ENCODE measurements at places on chromosomes 12 and 14.

DNA sequence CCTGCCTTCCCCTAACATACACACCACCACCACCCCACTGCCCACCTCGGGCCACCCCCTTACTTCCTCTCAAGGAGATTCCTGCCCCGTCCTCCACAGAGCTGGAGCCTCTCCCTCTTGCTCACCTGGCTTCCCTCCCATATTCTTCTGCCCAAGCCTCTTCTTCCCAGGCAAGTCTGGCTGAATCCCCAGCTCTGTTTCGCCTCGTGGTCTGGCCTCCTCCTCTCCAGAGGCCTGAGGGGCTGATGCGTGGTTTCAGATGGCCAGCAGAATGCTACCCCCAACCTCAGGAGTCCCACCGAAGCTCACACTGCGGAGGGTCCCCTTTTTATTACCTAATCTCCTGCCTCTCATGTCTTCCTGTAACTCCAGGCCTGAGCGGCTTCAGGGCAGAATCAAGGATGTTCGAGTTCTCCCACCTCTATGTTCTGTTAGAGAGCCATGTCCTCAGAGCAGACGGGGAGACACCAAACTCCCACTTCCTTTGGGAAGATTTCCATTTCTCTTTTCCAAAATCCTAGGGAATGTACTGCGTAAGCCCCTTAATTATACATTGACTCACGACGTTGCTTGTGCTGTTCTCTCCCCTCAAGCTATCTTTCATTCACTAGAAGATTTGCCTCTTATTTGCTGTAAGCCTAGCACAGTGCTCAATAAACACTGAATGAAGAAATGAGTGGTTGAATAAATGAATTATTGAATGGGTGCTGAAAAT is 33.9 kb upstream of the LTBP2 start:
- no peak for DNase-seq

DNA sequence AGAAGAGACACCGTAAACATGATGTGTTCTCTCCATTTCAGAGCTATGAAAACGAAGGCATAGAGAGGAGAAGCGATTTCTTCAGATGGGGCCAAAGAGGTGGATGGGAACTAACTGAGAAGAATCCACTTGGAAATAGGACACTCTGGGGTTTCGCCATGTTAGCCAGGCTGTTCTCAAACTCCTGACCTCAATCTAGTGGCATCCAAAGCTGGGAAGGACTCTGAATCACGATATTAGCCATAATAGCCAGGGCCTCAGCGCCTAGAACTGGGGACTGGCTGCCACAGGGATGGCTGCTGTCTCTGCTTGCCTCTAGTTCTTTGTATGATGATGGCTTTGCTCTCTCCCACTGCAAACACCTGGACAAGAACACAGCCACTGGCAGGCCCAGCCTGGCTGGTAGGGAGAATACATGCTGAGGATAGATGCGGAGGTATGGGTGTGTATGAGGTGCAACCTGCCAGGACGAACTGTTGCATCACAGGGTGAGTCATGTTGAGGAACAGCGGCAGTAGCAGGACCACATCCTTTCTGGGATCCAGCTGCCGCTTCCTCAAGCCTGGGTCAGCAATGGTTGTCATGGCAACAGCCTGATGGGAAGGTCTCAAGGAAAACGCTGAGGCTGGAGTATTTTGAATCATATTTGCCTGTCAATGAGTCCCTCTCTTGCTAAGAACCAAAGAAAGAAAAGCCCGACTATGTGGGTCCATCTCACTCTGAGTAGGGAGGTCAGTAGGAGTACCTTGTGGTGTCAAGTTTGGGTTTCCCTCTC is 31.1 kb downstream of the CCDC177 start:
- DNase-seq, result no peak

DNA sequence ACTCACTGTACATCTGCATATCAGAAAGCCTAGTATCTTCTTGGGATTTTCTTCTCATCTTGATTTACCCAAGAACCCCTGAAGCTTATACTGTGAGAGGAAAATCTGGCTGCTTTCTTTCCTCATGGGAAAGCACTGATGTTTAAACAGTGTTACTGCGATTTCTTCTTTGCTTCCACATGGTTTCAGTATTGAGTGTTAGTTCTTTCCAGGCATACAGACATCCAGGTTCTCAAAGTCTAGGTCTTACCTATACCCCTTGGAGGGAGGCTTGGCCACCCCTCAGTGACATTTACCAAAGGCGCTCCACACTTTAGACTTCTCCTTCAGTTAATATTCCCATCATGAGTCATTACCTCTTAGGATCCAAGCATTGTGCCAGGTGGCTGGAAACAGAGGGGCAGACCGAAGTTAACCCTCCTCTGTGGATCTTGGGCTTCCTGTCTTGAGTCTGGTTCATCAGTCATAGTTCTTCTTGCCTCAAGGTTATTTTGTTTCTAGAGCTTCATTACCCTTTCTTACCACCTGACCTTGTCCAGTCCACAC is 79.1 kb downstream of the TMEM117 start:
- DNase-seq, result no peak

GRCh38 chr14:100586403-100587085 is 673 bp downstream of the BEGAIN start:
- no peak for DNase-seq

DNA sequence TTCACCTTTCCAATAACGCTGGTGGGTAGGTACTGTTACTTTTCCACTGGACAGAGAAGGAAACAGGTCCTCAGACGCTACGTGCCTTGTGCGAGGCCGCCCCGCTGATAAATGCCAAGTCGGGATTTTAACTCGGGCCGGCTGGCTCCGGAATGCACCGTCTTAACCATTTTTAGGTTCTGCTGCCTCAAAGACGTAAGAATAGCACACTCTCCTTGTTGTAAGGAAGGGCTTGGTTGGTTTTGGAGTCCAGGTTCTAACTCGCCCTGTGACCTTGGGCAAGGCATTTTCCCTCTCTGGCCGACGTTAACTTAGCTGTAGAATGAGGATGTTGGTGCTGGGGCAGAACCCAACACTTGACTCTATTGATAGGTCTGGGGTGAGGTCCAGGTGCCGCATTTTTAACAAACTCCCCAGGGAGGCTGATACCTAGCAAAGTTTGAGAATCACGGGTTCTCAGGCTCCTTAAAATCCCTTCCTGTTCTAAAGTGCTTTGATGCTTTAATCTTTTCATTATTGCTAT is 814 bp downstream of the ANKRD13A start:
- no peak for DNase-seq

DNA sequence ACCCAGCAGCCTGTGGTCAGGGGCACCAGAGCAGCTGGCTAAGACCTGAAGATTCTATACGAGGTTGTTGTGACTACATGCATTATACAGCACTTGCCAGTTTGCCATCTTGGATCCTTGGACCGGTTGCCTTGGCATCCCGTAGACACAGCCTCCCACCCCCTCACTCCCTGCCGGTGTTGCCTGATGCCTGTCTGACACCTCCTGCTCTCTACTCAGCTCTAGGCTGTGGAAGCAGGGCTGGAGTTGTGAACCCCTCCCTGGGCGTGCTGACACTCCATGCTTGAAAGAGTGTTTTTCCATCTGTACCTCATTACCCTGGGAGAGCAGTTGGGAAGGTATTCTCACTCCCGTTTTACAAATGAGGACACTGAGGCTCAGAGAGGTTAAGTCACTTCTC is 2.5 kb downstream of the CHGA start:
- DNase-seq, result no peak

DNA sequence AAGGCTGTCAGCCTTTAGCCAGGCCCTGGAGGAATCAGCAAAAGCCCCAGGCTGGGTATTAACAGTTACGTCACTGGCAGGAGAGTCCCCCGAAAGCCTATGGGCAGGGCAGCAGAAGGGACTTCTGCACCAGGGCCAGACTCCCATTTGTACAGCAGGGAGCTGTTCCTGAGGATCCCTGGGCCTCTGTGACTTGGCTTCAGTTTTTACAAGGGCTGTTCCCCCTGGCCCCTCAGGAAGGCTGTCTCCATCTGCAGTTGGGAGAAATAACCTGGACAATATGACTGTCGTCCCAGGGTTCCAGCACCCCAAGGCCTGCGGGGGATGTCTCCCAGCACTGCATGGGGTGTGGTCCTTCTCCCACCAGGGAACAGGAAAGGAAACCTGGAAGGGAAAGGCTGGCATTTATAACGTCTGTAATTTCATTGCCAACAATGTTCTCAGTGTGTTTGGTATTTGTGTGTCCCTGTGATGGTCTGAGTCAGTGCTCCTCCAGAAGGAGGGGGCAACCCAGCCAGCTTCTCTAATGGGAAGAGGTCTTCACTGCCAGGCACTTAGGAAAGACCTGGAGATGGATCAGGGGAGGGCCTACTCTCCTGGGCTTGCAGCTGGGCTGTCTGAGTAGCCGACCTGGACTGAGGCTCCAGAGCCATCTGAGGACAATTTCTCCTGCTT is 42.4 kb downstream of the ERH start:
- DNase-seq, result no peak

DNA sequence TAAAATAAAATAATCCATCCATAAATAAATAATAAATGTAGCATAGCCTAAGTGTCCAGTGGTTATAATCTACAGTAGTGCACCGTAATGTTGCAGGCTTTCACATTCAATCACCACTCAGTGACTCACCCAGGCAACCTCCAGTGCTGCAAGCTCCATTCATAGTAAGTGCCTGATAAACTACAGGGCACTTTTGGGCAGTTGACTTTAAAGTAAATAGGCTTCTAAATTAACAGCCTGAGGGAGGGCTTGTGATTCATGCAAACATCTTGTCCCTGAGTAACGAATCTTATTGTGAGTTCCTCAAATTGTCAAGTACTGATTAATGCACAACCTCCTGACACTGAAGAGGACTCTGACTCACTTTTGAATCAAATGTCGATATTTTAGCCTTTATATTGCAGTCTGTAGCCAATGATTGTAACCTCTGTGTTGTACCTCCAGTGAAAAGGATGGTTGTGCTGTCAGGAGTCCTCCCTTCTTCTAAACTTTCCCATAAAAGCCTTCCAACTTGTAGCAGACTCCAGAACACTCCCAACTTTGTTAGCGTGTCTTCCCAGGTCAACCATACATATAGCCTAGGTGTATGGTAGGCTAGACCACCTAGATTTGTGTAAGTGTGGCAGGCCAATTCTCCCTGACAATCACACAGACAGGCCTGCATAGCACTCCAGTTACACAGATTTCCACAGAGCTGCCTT is 55.0 kb upstream of the BICD1 start:
- no peak for DNase-seq

DNA sequence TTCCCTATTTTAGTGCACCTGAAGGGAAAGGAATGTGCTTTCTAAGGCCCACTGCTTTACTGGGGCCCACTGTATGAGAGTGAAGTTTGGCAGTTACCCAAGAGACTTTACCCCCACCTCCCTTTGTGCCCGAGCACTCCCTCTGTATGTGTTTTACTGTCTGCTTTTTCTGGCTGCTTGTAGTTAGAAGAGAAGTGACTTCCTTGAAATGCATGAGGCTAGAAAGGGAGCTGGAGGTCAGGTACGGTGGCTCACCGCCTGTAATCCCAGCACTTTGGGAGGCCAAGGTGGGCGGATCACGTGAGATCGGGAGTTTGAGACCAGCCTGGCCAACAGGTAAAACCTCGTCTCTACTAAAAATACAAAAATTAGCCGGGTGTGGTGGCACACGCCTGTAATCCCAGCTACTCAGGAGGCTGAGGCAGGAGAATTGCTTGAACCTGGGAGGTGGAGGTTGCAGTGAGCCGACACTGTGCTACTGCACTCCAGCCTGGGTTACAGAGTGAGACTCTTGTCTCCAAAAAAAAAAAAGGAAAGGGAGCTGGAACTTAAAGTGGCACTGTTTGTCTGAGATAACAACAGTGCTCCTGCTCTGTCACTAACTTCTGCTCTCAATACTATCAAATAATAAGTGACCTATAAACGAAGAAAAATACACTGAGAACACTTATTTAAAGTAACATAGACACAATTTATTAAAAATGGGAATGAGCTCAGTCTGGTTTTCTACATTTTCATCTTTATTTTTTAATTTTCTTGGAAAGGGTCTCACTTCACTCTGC is 5.8 kb downstream of the TRIP11 start:
- no peak for DNase-seq

DNA sequence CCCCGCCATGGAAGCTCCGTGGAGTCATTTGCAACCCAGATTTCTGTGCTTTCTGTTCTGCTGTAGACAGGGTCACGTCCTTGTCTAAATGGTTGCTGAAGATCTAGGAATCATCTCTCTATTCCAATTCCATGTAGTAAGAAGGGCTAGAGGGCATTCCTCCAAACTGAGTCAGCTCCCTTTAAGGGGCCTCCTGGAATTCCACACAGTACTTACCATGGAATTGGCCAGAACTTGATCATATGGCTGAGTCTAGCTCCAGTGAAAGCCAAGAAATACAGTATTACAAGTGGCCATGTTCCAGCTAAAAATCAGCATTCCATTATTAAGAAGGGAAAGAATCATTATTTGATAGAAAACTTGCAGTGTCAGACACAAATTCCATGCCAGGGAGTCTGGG is 171.9 kb downstream of the PRKCH start:
- no peak for DNase-seq

- DNase-seq, result no peak
Measured at GRCh38 chr12:47303995-47304560, 224.3 kb upstream of the AMIGO2 start.

GRCh38 chr12:131218026-131218922 is 264.6 kb downstream of the ADGRD1 start:
- DNase-seq, result no peak

DNA sequence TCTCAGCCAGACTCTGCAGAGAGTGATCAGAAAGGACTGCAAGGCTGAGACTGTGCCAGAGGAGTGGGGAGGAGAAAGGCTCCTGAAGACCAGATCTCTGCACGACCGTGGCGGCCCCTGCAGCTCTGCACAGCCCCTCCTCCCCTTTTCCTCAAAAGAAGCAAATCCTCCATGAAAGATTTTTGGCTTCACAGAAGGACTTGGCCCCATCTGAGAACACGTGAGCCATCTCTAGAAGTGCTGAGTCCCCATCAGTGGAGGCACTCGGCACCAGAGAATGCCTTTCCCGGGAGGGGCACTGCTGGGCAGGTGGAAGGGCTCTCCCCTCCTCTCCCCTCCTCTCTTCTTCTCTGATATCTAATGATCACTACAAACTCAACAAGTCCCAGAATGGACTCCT is 6.8 kb downstream of the FIGNL2 start:
- no peak for DNase-seq

DNA sequence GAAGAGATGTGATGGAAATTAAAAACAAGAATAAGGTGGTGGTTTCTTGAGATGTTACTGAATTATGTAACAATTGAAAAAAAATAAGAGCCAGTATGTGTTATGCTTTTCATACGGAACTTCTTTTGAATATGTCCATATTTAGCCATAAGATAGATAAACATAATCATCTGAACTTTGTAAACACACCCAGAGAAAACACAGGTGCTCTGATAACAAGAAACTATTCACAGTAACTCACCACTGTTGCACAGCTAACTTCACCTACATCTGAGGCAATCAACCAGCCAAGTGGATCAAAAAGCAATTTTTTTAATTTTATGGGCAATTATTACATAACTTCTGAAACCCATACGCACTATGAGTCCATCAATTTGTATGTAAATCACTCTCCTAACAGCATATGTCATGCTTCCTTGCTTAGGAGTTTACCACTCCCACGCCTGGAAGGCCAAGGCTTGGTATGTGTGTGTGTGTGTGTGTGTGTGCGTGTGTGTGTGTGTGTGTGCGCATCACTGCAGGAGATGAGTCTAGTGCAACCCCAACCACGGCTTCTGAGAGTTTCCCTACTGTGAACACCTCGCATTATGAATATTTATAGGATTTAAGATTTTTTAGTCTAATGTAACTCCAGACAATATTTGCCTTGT is 443.4 kb downstream of the BCAT1 start:
- DNase-seq, result no peak

GRCh38 chr12:27119797-27120196 is 37.4 kb upstream of the C12orf71 start:
- no peak for DNase-seq

- no peak for DNase-seq
Measured at GRCh38 chr12:7128681-7129286, at the start of gene RBP5. RBP5 (minus strand) TSS chr12:7128889; CDS start chr12:7128775, 114 bp downstream.

Measured in stimulated activated CD8-positive, alpha-beta memory T cell treated with anti-CD3 and anti-CD28 coated beads, Interleukin-7, amount 100 ng/mL, for 24 hours (primary cell).